ENCODE measurements at places on chromosomes 3 and 15.

- no peak for ATAC-seq
These were observed 642.3 kb downstream of the RBMS3 start for GRCh38 chr3:29922992-29923746.

GRCh38 chr3:111666041-111666735, 71.0 kb upstream of the ZBED2 start:
- ATAC-seq: no peak

- no peak for ATAC-seq
These were observed 37.0 kb upstream of the GCSAM start for GRCh38 chr3:112170046-112170445.

- ATAC-seq: no peak
These were observed 4.8 kb upstream of the PDE8A start for GRCh38 chr15:84976746-84977345.

DNA sequence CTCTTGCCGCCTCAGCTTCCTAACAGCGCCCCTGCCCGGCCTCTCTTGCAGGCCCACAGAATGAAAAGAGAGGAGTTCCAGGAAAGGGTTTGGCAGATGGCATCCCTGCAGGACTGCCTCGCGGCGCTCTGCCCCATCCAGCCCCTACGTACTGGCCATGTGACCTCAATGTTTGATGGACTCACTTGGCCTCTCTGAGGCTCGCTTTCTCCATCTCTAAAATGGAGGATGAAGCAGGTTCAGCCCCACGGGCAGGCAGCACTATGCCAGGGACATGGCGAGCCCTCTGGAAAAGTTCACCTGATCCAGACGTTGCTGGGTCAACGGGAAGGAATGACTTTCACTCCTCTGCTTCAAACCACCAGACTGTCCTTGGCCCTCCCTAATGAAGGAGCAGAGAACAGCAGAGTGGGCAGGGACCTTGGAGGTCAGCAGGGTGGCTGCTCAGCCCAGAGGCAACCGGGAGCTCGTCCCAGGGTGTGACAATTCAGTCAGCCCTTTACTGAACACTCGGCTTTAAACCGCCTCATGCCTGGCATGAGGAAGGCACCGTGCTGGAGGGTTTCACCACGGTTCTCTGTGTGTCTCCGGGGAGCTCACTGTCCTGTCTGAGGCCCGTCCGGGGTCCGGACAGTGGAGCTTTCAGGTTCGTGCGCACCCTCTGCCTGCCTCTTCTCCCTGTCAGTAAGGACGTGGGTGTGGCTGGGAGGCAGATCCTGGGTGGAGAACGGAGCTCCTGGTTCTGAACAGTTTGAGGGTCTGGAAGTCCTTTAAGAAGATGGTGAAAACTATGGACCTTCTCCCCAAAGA, 101.3 kb downstream of the LINGO1 start:
- no peak for ATAC-seq

DNA sequence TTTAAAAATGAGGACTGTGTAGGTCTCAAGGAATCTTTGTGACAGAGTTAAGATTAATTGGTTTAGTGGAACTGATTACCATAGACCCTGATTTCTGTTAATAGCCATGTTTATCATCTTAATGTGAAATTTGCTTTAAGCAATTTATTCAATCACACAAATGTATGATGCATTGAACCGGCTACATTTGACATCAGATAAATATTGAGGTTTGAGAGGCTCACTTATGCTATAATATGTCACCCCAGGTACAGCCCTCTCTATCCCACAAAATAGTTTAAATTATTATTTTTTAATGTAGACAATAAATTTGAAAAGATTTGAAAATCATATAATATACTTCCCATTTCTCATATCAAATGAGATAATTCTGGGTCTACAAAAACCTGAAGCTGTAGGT, 413.3 kb downstream of the NAALADL2 start:
- no peak for ATAC-seq

GRCh38 chr15:78195735-78196201, 38.6 kb downstream of the ACSBG1 start:
- ATAC-seq: peak; percentile 76

GRCh38 chr3:165753560-165753959, 83.7 kb downstream of the BCHE start:
- ATAC-seq: no peak
